ENCODE measurements at places on chromosomes 7 and 10.

DNA sequence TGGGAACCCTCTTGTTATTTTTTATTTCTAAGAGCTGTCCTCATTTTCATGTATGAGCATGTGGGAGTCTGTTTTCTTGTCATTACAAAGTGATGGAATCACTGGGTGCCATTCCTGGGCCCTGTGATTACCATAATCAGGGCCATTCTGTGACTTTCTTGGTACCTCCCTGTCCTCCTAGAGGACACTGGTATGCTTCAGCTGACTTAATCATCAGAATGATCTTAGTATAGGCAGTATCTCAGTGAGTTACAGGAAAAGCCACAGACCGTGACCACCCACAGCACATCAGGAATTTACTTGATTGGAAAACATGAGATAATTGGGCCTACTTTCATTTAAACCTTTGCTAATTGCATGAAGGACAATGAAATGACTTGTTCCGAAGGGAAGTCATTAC lies 7.2 kb downstream of the NOM1 start:
- DNase-seq, result no peak

DNA sequence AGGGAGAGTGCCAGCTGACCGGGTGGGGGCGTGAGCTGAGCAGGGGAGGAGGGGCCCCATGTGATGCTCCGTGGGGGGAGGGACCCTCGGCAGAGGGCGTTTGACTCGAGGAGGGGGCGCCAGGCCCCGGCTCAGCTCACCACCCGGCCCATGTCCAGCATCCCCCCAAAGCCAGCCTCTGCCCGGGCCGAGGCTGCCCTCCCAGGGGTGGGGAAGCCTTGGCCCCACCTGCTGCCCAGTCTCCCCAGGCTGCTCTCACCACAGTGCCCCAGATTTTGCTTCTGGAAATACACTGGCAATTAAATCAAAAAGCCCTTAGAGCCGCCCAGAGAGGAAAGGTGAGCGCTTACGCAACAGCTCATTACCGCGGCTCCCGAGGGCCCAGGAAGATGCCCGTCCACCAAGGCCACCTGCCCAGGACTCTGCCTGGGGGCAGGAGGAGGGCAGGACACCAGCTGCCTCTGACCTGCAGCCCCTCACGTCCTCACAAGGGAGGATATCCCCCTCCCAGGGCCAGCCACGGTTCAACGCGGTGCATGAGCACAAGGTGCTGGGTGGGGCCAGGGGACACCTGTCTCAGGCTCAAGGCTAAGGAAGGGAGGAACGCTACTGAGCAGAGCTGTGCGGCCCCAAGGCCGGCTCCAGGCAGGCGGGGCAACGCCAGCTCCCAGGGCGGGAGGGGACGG lies 70.0 kb upstream of the INPP5A start:
- no peak for DNase-seq

DNA sequence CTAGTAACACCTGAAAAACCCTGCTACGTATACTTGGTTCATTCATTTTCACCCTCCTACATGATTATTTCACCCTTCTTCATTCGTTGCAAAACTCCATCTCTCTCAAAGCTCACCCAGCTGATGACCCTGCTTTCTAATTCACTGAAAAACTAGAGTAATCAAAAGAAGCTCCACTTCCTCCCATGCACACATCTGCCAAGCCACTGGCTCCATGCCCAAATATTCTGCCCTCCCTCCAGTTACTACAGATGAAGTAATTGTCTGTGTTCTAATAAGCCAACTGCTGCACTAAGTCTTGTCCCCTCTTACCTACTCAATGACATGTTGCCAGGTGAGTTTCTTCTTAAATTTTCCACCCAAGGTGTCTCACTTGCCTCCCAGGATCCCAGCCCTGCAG lies 96.9 kb upstream of the CCDC71L start:
- peak; percentile 87 for DNase-seq

DNA sequence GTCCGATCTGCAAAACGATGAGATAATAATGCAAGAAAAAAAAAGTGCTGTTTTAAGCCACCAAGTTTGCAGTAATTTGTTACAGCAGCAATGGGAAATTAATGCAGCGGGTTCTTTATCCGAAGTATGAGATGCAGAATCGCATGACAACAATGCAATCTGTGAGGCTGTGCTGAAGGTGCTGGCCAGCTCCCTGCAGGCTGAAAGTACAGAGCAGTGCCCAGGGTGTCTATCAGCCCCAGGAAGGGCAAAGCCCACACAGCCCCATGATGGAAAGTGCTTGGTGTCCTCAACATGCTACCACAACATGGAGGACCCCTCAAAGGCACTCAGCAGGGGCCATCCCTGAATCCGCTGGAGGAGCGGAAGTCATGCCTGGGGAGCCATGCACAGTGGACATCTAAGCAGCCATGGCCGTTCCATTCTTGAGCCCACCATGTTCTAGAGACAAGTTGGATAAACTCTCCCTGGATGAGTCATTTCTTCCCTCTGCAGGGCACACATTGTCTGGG lies 199.5 kb upstream of the PFKP start:
- no peak for DNase-seq

- DNase-seq, result no peak
These were observed 11.4 kb upstream of the NACAD start for GRCh38 chr7:45099891-45100760.

GRCh38 chr10:120052964-120053702 lies 160.6 kb downstream of the SEC23IP start:
- no peak for DNase-seq

GRCh38 chr7:133539016-133539415 lies 286.1 kb downstream of the EXOC4 start:
- no peak for DNase-seq

GRCh38 chr10:96673318-96674099 lies 46.8 kb downstream of the PIK3AP1 start:
- no peak for DNase-seq

GRCh38 chr7:1520539-1521234 lies 9.8 kb upstream of the MAFK start:
- DNase-seq, result no peak

GRCh38 chr10:119450606-119451299 lies 91.8 kb downstream of the RGS10 start:
- DNase-seq, result no peak

GRCh38 chr7:49150486-49150885 lies 226.1 kb downstream of the CDC14C start:
- DNase-seq, result no peak

- DNase-seq, result no peak
These were observed 40.7 kb downstream of the OGDH start for GRCh38 chr7:44646921-44647636.
